ENCODE measurements at places on chromosomes 1 and 21.

- no peak for DNase-seq
These were observed 127.8 kb downstream of the NTMT2 start for GRCh38 chr1:170273291-170274130.

DNA sequence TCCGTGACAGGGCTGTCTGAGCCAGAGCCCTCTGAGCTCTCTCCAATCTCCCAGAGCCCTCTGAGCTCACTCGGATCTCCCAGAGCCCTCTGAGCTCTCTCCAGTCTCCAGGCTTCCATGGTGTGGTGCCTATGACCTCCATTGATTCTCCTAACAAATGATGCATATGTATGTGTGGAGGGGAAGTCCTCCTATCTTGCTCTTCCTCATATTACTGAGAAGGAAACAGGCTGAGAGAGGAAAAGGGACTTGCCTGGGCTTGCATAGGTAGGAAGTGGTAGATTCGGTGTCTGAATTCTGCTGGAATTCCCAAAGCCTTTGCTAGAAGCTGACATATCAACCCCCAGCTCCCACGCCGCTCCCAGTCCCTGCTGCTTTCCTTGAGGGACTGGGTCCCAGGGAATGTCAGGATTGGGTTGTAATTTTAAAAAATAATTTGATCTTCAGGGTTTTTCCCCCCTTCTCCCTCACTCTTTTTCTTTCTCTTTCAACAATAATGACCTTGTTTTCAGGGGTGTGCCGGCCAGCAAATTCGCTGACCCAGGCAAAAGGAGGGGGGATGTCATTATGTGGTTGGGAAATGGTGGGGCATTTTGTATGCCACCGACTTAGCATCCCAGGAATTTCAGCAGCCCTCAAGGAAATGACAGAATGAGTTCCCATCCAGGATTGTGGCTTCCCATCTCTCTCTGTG lies 42.3 kb upstream of the RUNX3 start:
- no peak for DNase-seq

- no peak for DNase-seq
These were observed 10.8 kb downstream of the FYB2 start for GRCh38 chr1:56808410-56808809.

DNA sequence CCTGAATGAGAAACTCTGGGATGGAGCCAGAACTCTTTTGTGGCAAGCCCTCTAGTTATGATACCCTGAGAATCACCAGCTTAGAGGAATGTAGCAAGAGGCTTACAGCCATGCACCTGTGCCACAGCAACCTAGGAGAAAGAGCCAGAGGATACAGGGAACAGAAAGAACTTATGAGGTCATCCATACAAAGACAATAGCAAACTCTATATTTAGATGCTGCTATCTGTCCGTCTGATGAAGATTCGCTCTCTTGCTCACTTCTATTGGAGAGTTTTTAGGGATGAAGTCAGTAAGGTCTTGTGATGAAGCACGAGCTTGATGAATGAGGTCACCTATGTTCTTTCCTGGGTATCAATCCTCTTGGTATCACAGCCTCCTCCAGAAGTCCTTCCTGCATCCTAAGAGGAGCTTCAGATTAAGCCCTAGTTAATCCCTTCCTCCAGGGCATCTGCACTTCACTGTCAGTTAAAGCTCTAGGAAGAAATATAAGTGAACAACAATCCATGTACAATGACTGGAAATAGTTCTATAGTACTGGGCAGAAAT lies 185.6 kb downstream of the DAB1 start:
- no peak for DNase-seq

DNA sequence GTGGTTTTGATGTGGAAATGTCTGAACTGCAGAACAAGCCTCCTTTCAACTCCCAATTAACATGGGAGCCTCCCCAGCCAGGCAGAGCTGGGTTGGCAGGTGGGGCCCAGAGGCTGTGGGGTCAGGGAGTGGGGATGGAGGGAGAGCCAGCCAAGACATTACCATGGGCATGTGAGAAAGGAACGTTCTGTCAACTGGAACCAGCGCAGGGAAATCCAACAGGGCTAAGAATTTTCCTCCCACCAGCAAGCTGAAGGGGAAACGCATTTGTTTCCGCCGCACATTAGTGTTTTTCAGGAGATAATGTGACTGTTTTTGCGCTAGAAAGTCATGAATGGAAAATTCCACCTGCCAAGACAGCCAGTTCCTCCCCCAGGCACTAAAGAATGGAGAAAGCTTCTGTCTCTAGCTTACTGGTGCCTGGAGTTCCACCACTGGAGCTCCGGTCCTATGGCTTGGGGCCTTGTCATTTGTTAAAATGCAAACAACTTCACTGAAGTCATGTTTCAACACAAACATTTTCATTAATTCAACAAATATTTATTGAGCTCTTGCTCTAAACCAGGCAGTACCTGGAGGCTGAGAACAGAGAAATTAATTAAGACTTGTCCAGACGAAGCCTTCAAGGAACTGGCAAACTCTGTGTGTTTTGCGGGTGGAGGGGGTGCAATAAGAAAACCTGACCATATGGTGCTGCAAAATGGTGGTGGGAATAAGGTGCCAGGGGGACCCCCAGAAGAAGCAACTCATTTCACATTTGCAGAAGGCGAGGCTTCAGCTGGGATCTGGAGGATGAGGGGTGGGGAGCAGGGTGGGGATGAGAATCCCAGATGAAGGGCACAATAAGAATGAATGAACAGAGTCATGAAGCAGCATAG lies 305.1 kb downstream of the MATN1 start:
- no peak for DNase-seq

GRCh38 chr1:16267690-16268180 lies 30.8 kb upstream of the CPLANE2 start:
- DNase-seq: no peak

DNA sequence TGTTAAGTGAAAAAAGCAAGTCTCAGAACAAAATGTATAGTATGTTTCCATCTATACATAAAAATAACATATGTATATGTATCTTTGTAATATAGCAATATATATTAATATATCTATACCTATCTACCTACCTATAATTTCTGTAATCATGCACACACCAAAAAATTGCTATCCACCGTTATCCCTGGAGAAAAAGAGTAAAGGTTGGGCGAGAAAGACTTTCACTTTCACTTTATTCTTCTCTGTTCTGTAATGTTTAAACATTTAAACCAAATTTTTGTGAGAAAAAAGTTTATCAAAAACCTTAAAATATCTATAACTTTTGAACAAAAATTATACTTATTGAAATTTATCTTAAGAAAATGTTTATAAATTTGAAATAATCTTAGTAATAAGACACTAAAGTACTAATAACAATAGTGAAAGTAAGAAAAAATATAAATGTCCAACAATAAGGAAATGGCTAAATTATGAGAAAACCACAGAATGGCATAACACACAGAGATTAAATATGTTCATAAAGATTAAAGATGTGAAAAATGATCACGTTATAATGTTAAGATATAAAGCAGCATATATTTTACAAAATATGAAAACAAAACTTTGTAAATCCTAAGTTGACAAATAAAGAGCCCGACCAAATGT lies 74.0 kb upstream of the LRRC53 start:
- no peak for DNase-seq

- DNase-seq: no peak
These were observed 314.3 kb downstream of the BACH1 start for GRCh38 chr21:29613021-29613420.
